T-helper 9 cell (primary cell): ENCODE measurements at places on chromosomes 7 and 10.

- DNase-seq, result peak; percentile 6
Observed at GRCh38 chr10:11610826-11611247, 613 bp downstream of the USP6NL start.

DNA sequence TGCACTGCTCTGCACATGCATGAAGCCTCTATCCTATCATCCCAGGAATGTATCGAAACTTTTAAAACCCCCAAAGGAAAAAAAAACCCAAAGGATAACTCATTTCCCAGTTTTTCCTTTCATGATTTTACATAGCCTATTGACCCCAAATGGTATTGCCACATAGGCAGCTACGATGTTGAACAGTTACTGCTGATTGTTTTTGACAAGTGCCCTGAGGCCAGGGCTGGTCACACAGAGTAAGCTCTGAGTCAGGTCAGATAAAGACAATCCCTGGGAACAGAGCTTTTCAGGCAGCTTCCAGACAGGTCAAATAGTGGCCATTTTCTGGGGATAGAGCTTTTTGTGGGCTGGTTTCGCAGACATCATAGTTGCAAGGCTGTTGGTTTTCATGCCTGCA, 52.1 kb downstream of the MYL10 start:
- DNase-seq, result no peak

DNA sequence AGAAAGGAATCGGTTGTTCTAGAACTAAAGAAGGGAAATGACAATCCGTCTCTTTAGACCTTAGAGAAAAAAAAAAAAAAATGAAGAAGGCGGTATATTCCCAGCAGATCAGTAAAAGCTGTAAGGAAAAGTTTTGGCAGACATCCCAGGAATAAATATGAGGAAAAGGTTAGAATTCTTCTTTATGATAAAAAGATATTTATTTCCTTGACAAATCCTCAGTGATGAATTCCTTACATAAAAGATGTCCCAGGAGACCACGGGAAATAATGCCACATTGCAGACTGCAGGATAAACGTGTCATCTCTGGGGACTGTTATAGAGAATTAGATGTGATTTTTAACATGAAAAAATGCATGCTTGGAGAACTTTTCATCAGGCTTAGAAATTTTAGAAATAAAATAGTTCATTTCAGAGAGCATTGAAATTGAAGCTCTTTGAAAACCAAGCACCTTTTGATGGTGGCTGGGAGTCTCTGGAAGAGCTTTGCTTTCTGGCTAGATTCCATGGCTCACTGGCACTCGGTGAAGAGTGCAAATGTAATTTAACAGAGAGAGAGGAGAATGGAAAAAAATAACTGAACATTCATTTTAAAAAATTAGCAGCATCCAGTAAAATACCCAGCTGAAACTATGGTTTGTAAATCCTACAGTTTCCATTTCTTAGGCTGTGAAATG, 98.2 kb downstream of the PRPF18 start:
- DNase-seq, result no peak

GRCh38 chr10:71371750-71372166, 25.0 kb upstream of the CDH23 start:
- no peak for DNase-seq

DNA sequence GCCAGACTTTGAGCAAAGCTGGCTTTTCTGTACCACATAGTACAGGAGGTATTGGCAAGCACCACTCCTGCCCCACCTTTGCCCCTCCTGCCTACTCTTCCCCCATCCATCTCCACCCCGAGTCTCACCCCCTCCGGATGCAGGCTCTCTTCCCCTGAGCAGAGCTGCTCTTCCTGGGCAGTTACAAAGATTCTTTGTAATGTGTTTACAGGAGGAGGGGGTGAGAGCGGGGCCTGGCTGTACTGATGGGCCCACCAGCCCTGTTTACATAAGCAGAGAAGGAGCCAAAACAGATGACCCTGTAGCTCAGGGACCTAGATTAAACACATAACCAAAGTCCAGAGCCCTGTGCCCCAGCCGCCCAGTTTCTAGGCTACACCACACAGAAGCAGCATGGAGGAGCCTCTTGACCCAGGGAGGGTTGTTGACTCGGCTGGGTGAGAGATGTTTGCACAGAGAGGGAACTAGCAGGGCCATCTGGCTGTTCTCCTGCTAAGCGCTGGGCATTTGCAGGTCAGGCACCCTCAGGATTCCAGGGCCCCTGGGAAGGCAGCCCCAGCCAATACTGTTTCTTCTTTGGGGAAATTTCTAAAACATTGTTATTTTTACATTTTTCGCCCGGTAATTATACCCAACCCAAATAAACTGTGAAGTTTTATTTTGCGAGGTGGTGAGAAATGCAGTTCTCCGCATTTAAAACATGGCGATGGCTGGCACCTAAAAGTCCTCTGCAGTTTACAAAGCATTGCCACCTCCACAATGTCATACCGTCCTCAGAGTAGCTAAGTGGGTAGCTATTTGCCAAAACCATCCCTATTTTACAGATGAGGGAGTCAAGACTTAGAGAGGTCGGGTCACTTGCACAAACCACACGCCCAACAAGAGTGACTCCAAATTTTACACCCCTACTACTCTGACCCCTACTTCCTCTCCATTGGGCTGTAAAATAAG, 11.4 kb upstream of the ZKSCAN1 start:
- no peak for DNase-seq

GRCh38 chr10:50641626-50642025, 17.9 kb upstream of the SGMS1 start:
- no peak for DNase-seq

DNA sequence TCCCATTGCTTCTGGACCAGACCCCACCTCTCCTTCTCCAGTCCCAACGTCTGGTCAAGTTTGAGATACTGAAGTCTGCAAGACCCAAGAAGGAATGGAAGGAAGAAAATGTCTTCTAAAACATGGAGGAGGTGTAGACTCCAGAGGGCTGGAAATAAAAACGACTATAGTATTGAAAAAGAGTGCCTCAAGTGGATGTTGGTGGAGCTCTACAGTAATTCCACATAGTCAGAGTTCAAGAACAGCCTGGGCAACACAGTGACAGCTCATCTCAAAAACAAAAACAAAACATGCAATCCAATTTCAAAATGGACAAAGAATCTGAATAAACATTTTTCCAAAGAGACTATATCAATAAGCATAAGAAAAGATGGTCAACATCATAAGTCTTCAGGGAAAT, 2.3 kb upstream of the PCGF6 start:
- no peak for DNase-seq

GRCh38 chr10:109939315-109939961, 16.1 kb upstream of the XPNPEP1 start:
- no peak for DNase-seq

DNA sequence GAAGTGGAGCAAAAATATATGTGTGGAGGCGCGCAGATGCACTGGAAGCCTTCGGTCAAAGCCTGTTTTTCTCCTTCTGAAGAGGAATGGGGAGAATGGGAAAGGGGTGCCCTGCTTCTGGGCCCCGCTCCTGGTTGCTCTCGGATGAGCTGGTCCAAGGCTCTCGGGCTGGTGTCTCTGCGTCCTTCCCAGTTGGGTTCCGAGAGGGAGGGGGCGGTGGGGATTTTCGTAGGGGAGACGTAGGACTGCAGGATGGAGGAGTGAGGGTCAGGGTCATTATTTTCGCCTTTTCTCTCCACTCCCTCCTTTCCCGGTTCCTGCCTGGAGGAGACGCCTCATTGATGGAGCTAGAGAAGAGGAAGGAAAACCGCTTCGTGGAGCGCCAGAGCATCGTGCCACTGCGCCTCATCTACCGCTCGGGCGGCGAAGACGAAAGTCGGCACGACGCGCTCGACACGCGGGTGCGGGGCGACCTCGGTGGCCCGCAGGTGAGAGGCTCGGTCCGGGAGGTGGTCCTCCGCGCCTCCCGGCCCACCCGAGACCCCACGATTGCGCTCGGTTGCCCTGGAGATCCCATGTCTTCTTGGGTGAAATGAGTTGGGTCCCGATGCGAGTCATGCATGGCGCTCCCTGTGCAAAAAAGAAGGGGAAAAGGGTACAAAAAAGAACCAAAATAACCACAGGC, 790 bp downstream of the ADAM22 start:
- DNase-seq, result no peak
